Eye (tissue), 1 donor: ENCODE measurements at places on chromosomes 2 and 18.

- peak; percentile 13 for DNase-seq
Measured at GRCh38 chr18:23487738-23488570, 15.4 kb upstream of the RMC1 start.

GRCh38 chr2:220847006-220847405 lies 725.1 kb downstream of the EPHA4 start:
- no peak for DNase-seq

- DNase-seq = no peak
Measured at GRCh38 chr18:5052491-5052890, 144.6 kb downstream of the AKAIN1 start.

DNA sequence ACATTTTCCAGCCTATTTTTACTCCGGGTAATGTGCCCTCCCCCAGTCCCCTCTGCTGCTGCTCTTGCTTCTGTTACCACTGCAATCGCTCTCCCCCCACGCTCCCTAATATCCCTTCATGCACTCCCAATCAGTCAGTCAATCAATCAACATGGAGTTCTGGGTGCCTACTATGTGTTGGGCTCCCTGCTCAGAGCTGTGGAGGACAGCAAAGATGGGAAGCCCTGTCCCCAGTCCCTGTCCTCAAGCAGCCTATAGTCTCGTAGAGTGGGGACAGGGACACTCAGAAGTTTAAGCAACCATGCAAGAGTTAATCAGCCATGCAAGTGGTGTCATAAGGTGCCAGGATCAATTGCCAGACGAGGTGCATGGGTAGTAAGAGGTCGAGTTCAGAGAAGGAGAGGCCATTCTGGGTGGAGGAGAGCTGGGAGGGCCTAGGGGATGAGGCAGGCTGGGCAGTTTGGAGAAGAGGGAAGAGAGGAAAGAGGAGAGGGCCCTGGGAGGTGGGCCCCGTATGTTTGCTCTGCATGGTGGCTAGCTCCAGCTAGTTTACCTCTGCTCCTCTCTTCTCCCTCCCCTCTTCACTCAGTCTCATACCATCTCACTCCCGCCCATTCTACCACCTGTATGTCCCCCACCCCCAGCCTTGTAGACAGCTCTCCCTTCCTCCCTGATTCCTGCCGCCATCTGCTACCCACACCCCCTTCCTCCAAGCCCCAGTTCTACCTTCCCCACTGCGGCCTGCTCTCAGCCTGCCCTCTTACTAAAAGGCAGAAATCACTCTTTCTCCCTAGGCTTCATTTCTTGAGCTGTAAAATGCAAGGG lies 3.9 kb downstream of the ASIC4 start:
- DNase-seq = no peak

- no peak for DNase-seq
Measured at GRCh38 chr2:210527286-210527685, 29.1 kb upstream of the CPS1 start.

GRCh38 chr2:30421604-30422443 lies 25.2 kb upstream of the LCLAT1 start:
- peak; percentile 58 for DNase-seq

DNA sequence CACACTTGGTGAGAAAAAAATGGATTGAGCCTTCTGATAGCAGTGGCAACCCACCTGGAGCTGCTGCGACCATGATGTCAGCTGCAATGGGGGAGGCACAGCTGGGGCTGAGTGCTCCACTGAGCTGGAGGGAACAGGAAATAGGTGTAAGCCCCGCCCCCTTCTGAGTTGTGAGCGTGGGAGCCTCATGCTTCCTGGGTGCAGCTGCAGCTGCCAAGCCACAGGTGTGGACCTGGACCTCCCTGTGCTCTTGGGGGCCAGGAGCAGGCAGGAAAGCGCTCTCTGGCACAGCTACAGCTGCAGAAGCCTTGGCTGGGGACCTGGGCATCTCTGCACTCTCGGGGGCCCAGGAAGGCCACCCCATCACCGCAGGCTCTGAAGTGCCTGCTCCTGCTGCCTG lies 970.6 kb downstream of the DCDC2C start:
- DNase-seq = no peak

DNA sequence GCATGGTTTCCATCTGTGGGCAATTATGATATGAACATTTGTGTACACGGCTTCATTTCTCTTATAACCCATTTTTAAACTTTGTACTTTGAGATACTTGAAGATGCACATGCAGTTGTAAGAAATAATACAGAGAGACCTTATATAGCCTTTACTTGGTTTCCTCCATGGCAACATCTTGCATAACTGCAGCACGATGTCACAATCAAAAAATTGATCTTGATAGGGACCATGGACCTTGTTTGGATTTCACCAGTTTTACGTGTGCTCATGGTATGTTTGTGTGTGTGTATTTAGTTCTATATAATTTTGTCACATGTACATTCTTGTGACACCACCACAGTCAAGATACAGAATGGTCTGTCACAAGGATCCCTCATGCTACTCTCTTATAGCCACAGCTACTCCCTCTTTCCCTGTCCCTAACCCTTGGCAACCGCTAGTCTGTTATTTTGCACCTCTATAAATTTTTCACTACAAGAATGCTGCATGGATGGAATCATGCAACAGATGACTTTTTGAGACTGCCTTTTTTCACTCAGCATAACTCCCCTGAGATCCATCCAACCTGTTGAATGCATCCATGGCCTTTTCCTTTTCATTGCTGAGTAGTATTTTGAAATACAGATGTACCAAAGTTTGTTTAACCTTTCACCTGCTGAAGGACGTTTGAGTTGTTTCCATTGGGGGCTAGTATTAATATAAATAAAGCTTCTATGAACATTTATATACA lies 19.4 kb upstream of the MLPH start:
- no peak for DNase-seq

DNA sequence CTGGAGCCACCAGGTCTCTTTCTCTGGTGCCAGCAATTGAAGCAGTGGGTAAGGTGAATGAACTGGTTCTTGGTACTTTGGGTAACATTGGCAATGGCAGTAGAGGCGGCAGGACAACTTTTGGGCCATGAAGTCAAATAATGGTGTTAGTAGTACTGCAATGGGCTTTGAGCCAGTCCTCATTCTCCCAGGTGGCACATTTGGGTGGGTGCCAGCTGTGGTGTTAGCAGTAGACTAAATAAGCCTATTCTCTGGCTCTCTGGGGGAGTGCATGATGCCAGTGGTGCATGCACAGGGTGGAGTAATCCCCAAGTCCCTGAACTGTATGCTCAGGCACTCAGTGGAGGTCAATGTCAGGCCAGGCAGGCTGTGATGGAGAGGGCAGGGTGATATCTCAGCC lies 120.2 kb upstream of the LRRTM4 start:
- DNase-seq = no peak

DNA sequence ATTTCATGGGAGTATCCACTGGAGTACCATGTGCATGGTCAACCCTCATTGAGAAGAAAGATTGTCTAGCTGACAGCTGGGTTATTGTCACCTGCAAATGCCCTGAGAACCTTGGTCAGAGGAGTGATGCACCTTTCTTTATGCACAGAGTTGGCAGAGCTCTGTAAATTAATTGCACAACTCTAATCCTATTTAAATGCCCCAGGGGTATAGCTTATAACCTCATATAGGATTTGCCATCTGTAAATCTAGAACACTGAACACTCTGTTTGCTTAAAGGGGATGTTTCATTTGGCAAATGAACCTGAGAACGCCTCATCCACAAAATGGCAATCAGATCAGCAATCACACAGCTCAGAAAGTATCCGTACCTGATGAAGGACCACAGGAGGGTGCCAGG lies 71.8 kb upstream of the SP5 start:
- no peak for DNase-seq

DNA sequence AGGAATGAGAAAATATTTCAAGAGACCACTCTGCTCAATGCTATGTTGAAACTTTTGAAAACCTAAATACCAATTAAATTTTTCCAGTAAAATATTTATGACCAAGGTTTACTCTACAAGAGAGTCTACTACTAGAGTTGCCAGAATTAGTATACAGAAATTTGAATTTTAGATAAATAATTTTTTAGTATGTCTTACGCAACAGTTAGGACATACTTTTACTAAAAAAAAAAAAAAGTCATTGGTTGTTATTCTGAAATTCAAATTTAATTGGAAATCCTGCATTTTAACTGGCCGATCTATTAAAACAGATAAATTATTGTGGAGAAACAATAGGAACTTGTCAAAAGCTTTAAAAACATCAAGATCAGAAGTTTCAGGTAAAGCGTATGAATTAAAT lies 49.1 kb upstream of the TMEM200C start:
- DNase-seq = no peak

DNA sequence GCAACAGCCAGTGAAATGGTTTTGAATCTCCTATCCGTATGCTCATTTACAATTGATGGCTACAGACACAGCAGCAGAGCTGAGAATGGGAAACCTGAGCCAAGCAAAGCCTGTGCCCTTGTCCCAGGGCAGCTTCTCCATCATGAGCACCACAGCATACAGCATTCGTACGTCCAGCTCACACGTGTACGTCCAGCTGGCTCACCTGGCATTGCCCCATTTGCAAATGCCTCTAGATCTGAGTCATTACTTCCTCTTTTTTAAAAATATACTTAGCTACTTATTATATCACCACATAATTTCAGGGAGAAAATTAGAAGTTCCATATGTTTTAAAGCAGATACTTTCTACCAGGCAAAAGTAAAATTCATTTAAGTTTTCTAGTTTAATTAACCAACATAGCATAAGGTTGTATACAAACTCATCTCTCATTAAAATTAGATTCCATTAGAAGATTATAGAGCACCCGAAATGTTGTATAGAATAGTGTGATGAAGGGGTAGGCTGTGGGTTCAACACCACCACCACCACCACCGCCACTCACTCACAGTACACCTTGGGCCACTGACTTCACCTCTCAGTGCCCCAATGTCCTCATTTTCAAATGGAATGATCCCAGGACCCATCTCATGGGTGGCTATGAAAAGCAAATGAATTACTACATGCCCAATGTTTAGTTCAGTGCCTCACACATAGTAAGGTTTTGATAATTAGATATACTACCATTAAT lies 31.4 kb upstream of the TMEM177 start:
- no peak for DNase-seq

DNA sequence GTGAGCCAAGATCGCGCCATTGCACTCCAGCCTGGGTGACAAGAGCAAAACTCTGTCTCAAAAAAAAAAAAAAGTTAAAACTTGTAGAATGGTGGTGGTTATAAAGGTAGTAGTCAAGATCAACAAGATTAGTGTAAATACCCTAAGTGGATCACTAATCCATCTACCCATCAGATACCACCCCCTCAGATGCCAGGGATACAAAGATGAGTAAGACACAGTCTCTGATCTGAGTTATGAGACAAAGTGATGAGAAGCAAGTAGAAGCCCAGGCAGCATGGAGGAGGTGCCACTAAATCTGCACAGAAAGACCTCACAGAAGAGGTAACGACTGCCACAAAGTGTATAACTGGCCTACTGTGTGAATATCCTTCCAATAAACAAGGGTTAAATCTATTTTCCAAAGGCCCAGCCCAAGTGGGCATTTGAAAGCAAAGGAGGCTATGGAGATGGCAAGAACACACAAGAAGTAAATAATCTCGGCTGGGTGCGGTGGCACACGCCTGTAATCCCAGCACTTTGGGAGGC lies 20.2 kb downstream of the NFE2L2 start:
- DNase-seq = no peak

GRCh38 chr2:127911737-127912136 lies 26.0 kb upstream of the AMMECR1L start:
- no peak for DNase-seq

DNA sequence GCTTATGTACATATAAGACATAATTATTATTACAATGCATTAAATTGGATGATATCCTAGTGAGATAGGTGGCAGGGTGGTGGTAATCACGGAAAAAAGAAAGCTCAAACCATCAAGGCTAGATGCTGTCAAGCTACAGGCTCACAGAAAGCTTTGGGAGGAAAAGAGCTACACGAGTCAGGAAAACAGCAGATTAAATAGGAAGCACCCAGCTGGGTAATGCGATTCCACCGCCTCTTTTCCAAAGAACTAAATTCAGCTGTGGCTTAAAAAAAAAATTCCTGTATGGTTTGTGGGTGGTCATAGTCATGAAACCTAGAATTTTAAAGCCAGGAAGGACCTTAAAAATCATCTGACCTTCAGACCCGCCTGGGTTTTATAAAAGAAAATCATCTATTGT lies 23.7 kb upstream of the PTPN4 start:
- DNase-seq = no peak

DNA sequence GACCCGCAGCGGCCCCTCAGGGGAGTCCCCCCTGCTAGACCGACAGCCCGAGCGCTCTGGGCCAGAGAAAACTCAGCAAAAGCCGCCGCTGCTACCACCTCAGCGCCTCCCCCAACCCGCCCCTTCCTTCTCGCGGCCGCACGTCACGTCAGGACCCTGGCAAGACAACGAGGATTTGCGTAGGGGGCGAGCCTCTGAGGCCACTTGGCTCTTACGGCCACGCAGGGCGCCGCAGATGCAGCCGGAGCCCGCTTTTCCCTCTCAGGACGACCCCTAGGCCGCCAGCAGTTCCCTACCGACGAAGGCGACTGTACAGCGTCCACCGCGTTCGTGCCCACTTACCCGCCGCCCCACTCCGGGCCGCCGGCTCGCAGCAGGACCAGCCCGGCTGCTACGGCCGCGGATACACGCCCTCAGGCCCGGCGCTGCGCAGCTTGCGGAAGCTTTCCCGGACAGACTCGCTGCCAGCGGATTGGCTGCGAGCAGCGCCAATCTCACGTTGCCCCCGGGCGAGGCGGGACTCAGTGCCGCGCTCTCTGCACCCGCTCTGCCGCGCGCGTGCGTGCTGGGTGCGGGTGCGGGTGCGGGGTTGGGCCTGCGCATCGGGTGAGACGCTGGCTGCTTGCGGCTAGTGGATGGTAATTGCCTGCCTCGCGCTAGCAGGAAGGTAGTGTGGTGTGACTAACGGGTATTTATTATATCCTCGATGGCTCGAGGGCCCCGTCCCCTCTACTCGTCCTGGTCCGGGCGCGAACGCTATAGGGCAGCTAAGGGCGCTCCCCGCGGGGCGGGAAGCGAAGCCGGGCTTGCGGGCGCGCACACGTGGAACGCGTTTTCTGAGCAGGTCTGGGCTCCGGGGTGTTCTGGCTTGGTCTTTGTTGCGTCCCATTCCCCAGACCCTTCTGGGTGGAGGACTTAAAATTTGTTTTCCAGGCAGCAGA lies at the start of the genes ORMDL1 and PMS1:
Gene ORMDL1 (minus strand): TSS at position 413 of the 941 bp plus-strand sequence. CDS start 1,744 bp downstream, outside the sequence.
Gene PMS1 (plus strand): TSS at position 524 of the 941 bp plus-strand sequence. CDS start 7,360 bp downstream, outside the sequence.
- peak; percentile 98 for DNase-seq

GRCh38 chr2:215917953-215918620 lies 95.3 kb downstream of the MREG start:
- DNase-seq = peak; percentile 37

DNA sequence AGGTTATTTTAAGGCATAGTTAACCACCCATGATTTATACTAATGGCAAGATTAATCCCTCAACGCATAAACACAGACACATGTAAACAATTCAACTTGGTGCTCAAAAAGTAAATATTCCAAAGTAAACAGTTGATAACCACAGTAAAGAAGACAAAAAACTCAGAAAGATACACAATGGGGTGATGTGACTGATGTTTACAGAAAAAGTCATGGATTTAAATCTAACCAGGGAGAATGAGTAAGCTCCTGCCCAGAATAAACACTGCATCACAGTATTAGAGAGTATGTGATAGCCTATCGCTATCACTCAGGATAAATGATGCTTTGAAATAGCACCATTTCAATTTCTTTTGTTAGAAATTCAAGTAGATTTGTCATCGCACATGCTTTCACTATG lies 49.3 kb downstream of the HIBCH start:
- no peak for DNase-seq

GRCh38 chr2:119678021-119678656 lies 862 bp upstream of the TMEM177 start:
- no peak for DNase-seq
